Airway epithelial cell (primary cell): ENCODE measurements at places on chromosomes 5 and 9. TPM values are rescaled to one million over a fixed set of nuclear protein-coding genes. Genes with fewer than 3 reads are reported as not detected.

ADAMTS6 gene
- total RNA-seq: 2.2 and 3.8 TPM in 2 replicates

ZDHHC21 gene
- 3.8 and 5.2 TPM in 2 replicates for total RNA-seq

C9 gene
- total RNA-seq: not detected in 2 replicates

FST gene
- 127 and 148 TPM in 2 replicates for total RNA-seq

CLIC3 gene
- 179 and 203 TPM in 2 replicates for total RNA-seq

COL15A1 gene
- total RNA-seq: 0.05 and 0.56 TPM in 2 replicates

TEK gene
- under 0.01 and 0.09 TPM in 2 replicates for total RNA-seq

TNC gene
- total RNA-seq: 41.8 and 58.9 TPM in 2 replicates

ARID3C gene
- not detected in 2 replicates for total RNA-seq

CCDC152 gene
- total RNA-seq: 0.56 and 0.63 TPM in 2 replicates

SLC22A5 gene
- total RNA-seq: 4.6 and 6.2 TPM in 2 replicates

LIX1 gene
- not detected in 2 replicates for total RNA-seq

KLF9 gene
- 11.6 and 11.9 TPM in 2 replicates for total RNA-seq

PCDHGB2 gene
- total RNA-seq: 0.42 TPM in 1 of 2 replicates, not detected in the other

C5orf34 gene
- 2.2 and 3.2 TPM in 2 replicates for total RNA-seq

SLC12A2 gene
- total RNA-seq: 13.9 and 14.8 TPM in 2 replicates

GLRA1 gene
- not detected in 2 replicates for total RNA-seq

SLC34A1 gene
- not detected in 2 replicates for total RNA-seq

GABRA1 gene
- total RNA-seq: not detected in 2 replicates

PLAA gene
- total RNA-seq: 31.8 and 37.4 TPM in 2 replicates
